CD4-positive, alpha-beta memory T cell (primary cell): ENCODE measurements at places on chromosomes 7 and 10.
A peak's percentile ranks its signal among the peaks of the same experiment; 100 is the strongest.

GRCh38 chr10:31896968-31897384, 31.7 kb downstream of the ARHGAP12 start:
- H3K27ac ChIP-seq, result no peak overlapping the region
- DNase-seq, result no peak
- peaks cover 4% of the 10 kb centered on the region for H3K36me3 ChIP-seq

DNA sequence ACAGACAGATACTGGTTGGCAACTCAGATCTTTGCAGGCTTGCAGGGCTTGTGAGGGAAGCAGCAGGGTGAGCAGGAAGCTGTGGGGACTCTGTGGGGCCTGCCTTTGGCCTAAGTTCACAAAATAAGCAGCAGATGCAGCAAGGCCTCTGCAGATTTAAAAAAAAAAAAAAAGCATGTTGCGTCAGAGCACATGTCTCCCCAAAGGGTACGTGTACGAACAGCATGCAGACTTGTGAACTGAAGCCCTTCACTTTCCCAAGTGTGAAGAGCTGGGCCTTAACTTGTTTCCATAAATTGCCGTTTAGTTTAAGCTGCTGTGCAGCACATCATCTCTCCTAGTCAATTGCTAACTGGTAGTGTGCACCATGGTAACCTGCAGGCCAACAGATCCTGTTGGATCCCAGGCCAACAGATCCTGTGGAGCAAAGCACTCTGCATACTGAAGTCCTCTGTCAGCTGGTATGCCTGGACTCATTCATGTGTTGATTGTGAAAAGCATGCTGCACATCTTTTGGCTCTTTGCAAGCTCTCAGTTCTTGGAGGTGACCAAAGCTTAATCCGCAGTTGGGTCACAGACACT, 10.8 kb upstream of the XPNPEP1 start:
- H3K27me3 ChIP-seq, result no peaks in the 10 kb centered on the region
- peak; percentile 69 for DNase-seq
- peaks cover 62% of the 10 kb centered on the region for H3K4me1 ChIP-seq
- H3K36me3 ChIP-seq, result no peaks in the 10 kb centered on the region

GRCh38 chr10:127405221-127405620, 143.9 kb upstream of the NPS start:
- no peak overlapping the region for H3K27ac ChIP-seq
- H3K4me3 ChIP-seq, result no peak overlapping the region
- no peak for DNase-seq
- no peaks in the 10 kb centered on the region for H3K36me3 ChIP-seq
- no peaks in the 10 kb centered on the region for H3K27me3 ChIP-seq

GRCh38 chr7:1895664-1896515, 225.8 kb downstream of the ELFN1 start:
- H3K27ac ChIP-seq, result no peak overlapping the region
- DNase-seq, result no peak
- H3K27me3 ChIP-seq, result no peaks in the 10 kb centered on the region
- peaks cover 24% of the 10 kb centered on the region for H3K36me3 ChIP-seq
- H3K4me1 ChIP-seq, result no peaks in the 10 kb centered on the region
- H3K4me3 ChIP-seq, result no peak overlapping the region

- no peaks in the 10 kb centered on the region for H3K4me1 ChIP-seq
- no peak overlapping the region for H3K4me3 ChIP-seq
- H3K27ac ChIP-seq, result no peak overlapping the region
Measured at GRCh38 chr7:29375641-29376562, 181.3 kb downstream of the CHN2 start.

DNA sequence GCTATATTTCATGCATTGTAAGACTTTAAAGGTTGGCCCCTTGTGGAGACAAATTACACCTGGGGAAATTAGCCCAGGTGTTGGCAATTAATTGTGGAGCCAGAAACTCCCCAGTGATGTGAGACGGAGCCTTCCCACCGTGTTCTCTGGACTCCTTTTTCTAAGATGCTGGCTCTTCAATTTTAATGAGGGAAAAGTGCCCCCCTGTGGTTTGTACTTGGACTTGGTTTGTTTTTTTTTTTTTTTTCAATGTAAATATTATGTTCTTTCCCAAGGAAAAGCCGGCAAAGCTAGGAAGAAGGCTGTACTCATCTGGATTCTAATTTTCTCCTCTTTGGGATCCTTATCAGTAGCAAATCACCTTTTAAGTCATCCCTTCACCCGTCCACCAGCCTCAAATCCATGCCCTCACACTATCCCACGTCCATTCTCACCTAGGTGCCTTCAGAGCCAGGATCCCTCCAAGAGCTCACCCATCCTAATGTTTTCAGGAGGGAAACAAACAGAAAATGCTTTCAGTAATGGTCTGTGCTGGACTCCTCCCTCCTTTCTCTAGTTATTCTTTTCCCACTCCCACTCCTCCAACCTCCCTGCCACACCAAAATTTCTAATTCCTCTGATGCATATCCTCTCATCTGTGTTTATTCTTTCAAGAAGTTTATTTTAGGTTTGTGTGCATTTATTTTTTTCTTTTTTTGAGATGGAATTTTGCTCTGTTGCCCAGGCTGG, 20.4 kb upstream of the ST8SIA6 start:
- DNase-seq, result no peak
- no peak overlapping the region for H3K4me3 ChIP-seq
- no peaks in the 10 kb centered on the region for H3K27me3 ChIP-seq
- no peaks in the 10 kb centered on the region for H3K36me3 ChIP-seq
- no peaks in the 10 kb centered on the region for H3K4me1 ChIP-seq

DNA sequence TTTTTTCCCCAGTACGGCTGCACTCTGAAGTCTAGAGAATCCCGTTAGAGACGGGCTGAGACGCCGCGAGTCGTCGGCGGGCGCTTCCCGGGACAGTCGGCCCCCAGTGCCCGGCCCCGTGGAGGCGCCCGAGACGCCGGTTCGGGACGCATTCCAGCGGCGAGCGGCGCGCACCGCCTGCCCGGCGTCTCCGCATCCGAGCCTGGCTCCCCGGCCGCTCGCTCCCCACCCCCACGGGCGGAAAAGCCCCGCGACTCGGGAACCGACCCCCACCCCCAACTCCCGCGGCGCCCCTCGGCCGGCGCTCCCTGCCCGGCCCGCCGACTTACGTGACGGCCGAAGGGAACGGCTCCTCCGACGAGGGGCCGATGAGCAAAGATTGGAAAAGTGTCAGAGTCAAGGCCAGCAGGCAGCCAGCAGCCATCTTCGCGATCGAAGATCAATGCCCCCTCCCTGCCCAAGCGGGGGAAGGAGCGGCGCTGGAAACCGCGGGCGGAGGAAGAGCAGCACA, 486 bp downstream of the CACNA2D1 start:
- H3K4me1 ChIP-seq, result no peaks in the 10 kb centered on the region
- H3K4me3 ChIP-seq, result no peak overlapping the region
- DNase-seq, result no peak
- H3K36me3 ChIP-seq, result no peaks in the 10 kb centered on the region

GRCh38 chr7:75967055-75967454, 27.3 kb downstream of the TMEM120A start:
- no peak for DNase-seq
- H3K4me1 ChIP-seq, result no peaks in the 10 kb centered on the region
- no peaks in the 10 kb centered on the region for H3K36me3 ChIP-seq
- H3K27me3 ChIP-seq, result no peaks in the 10 kb centered on the region

GRCh38 chr10:97434055-97434454, 8.1 kb downstream of the PGAM1 start:
- H3K36me3 ChIP-seq, result peaks cover 69% of the 10 kb centered on the region
- no peaks in the 10 kb centered on the region for H3K27me3 ChIP-seq
- no peak for DNase-seq
- H3K27ac ChIP-seq, result no peak overlapping the region
- peaks cover 5% of the 10 kb centered on the region for H3K4me1 ChIP-seq
- no peak overlapping the region for H3K4me3 ChIP-seq

GRCh38 chr10:20616056-20616671, 280.9 kb downstream of the NEBL start:
- no peaks in the 10 kb centered on the region for H3K27me3 ChIP-seq
- no peaks in the 10 kb centered on the region for H3K4me1 ChIP-seq
- no peaks in the 10 kb centered on the region for H3K36me3 ChIP-seq
- no peak overlapping the region for H3K4me3 ChIP-seq
- H3K27ac ChIP-seq, result no peak overlapping the region
- DNase-seq, result no peak
